ENCODE measurements at places on chromosomes 6 and 20. TPM values are rescaled to one million over a fixed set of nuclear protein-coding genes. Genes with fewer than 3 reads are reported as not detected.

GRCh38 chr20:19376451-19377229, 164.2 kb downstream of the SLC24A3 start:
- no peak for DNase-seq

The VNN1 gene
- 1.2 TPM for total RNA-seq

The LY6G6D gene
- not detected for total RNA-seq

The FAM184A gene
- total RNA-seq: 7.8 TPM

The RAB32 gene
- 21.3 TPM for total RNA-seq

The RNF144B gene
- total RNA-seq: 19.0 TPM

GRCh38 chr6:114377881-114378280, 35.1 kb upstream of the HS3ST5 start:
- no peak for DNase-seq

The IL20RA gene
- total RNA-seq: 3.3 TPM

GRCh38 chr6:129032602-129033001, 149.7 kb downstream of the LAMA2 start:
- no peak for DNase-seq

The SLC22A2 gene
- not detected for total RNA-seq

DNA sequence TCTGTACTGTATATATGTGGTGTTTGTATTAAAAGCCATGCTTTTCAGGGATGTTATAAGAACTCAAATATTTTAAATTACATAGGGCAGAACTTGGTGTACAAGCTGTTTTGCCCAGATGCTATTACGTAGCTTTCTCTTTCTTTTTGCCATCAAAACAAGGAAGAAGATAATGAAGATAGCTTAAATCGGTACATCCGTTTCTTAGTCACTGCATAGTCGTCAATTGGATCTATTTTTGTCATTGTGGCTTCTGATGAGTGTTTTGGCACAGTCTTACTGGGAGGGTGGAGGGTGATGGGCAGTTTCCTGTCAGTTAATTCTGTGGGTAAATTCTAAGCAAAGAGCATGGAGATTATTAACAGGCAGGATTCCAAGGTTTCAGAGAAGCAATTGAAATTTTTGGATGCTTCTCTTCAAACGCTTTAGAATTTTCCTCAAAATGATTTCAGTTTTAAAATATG, 649.1 kb upstream of the GJE1 start:
- no peak for DNase-seq

The ULBP2 gene
- 0.27 TPM for total RNA-seq

GRCh38 chr20:50589548-50590347, 79.6 kb downstream of the PTPN1 start:
- no peak for DNase-seq

DNA sequence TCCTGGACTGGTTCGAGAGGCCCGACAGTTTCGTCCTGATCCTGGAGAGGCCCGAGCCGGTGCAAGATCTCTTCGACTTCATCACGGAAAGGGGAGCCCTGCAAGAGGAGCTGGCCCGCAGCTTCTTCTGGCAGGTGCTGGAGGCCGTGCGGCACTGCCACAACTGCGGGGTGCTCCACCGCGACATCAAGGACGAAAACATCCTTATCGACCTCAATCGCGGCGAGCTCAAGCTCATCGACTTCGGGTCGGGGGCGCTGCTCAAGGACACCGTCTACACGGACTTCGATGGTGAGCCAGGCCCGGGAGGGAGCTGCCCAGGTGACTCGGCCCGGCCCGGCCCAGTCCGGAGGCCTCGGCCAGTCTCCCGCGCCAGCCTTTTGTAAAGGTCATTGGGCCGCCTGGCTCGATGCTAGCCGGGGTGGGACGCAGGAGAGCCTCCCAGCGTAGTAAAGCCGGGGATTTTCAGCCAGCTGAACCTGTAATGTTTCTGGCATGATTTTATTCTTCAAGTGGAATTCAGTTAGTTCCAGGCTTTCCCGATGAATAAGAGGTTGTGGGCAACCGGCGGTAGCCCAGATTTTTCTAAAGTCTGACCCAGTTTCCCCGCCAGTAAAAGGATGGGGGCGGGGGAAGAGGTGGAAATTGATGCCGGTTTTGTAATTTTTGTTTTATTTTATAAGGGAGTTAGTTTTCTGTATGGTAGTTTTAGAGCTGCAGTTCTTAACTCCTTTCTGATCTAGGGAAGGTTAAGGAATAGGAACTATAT, 1.4 kb downstream of the PIM1 start:
- peak; percentile 78 for DNase-seq

GRCh38 chr6:160252073-160252813, 6.4 kb downstream of the SLC22A2 start:
- no peak for DNase-seq

- DNase-seq: no peak
These were observed at the start of gene PKIG for GRCh38 chr20:44582311-44583025. Gene PKIG, plus strand, starts transcription at chr20:44582579. Its CDS starts 31,978 bp downstream, at chr20:44614557.

DNA sequence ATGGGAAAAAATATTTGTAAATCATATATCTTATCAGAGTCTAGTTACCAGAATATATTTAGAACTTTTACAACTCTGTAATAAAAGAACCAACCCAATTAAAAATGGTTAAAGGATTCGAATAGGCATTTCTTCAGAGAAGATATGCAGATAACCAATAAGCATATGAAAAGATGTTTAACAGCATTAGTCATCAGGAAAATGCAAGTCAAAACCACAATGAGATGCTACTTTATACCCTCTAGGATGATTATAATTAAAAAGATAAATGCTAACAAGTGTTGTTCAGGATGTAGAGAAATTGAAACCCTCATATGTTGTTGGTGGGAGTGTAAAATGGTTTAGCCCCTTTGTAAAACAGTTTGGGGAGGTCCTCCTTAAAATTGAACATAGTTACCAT, 94.1 kb downstream of the LRRC1 start:
- DNase-seq: no peak

GRCh38 chr6:70118670-70119069, 184.2 kb downstream of the COL9A1 start:
- no peak for DNase-seq

GRCh38 chr6:10000551-10000950, 414.3 kb downstream of the TFAP2A start:
- no peak for DNase-seq

- no peak for DNase-seq
These were observed 2.6 kb downstream of the SCUBE3 start for GRCh38 chr6:35216412-35216732.

The FAM209B gene
- not detected for total RNA-seq

The CTCFL gene
- 0.27 TPM for total RNA-seq

- no peak for DNase-seq
These were observed 44.3 kb upstream of the SLC4A11 start for GRCh38 chr20:3283222-3283820.

The PRICKLE4 gene
- total RNA-seq: 9.0 TPM

The TMEM244 gene
- not detected for total RNA-seq

GRCh38 chr6:4342407-4343137, 207.2 kb upstream of the ECI2 start:
- no peak for DNase-seq

GRCh38 chr6:11288065-11288464, 55.6 kb upstream of the NEDD9 start:
- no peak for DNase-seq

DNA sequence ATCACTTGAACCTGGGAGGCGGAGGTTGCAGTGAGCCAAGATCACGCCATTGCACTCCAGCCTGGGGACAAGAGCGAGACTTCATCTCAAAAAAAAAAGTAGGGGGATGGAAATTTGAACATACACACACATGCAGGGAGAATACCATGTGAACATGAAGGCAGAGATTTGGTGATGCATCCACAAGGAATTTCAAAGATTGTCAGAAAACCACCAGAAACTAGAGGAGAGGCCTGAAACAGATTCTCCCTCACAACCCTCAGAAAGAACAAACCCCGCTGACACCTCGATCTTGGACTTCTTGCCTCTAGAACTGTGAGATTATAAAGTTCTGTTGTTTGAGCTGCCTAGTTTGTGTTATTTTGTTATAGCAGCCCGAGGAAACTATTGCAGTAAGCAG, 125.5 kb downstream of the GPX5 start:
- DNase-seq: no peak

GRCh38 chr6:35195120-35195780, 18.5 kb upstream of the SCUBE3 start:
- DNase-seq: no peak
